ENCODE measurements at places on chromosomes 5 and 9. TPM values are rescaled to one million over a fixed set of nuclear protein-coding genes. Genes with fewer than 3 reads are reported as not detected.

Gene CTNND2
- not detected for total RNA-seq

Gene PALM2AKAP2
- total RNA-seq: 20.6 TPM

Gene COX7C
- total RNA-seq: 210 TPM

Gene NXNL2
- 3.2 TPM for total RNA-seq

All from IMR-90 (cell line).